Urinary bladder (tissue), 4 donors: ENCODE measurements at places on chromosomes 2 and 18.

DNA sequence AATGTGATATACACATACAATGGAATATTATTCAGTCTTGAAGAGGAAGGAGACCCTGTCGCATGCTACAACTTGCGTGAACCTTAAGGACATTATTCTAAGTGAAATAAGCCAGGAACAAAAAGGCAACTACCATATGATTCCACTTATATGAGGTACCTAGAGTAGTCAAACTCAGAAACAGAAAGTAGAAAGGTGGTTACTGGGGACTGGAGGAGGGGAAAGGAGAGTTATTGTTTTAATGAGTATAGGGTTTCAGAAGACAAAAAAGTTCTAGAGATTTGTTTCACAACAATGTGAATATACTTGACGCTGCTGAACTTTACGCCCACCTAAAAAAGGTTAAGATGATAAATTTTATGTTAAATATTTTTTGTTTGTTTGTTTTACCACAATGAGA lies 47.0 kb downstream of the CXCR4 start:
- DNase-seq, result no peak

DNA sequence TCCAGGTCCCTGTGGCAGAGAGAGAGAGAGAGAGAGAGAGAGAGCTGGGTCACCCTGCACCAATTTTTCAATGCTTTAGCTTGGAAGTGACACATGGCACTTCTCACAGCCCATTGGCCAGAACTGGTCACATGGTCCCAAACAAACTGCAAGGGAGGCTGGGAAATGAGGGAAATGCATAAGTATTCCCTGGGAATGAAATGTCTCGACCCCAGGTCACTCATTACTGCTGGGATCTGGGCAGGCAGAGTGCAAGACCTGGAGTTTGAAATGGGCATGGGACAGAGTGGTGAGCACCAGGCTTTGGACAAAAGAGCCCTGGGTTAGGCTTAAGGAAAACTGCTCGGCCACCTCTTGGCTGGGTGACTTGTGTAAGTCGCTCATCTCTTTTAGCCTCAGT lies 37.0 kb downstream of the SMAD7 start:
- DNase-seq, result no peak

DNA sequence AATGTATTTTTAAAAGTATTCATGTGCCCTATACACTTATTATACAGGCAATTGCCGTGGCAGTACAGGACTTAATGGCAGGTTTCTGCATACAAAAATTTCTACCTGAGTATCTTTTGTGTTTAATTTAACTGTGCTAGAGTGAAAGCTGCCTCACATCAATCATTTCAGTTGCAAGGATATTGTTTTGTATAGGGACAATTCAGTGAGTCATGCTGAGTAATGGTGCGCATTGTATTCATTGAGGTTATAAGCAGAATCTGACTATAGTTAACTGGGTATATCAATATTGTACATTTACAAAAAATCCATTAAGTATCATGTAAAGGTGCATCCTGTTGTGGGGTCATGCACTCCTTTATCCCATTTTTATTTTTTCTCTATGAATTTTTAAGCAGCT lies 121.5 kb downstream of the GCA start:
- DNase-seq, result no peak

GRCh38 chr2:240989451-240990265 lies 8.8 kb upstream of the SNED1 start:
- no peak for DNase-seq

DNA sequence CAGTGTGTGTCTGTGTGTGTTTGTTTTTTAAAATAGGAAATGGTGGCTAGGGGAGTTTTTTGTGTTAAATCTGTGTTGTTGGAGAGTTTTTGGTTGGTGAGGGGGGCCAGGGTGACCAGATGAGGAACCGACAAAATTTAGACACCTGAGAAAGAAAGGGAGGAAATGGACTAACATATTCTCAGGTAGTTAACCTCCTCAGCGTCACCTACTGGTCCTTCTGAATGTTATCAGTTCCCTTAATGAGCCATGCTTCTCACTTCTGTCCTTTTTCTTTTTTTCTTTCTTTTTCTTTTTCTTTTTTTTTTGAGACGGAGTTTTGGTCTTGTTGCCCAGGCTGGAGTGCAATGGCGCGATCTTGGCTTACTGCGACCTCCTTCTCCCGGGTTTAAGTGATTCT lies 107.0 kb downstream of the FMNL2 start:
- DNase-seq, result no peak

GRCh38 chr2:40384233-40384632 lies 67.7 kb downstream of the SLC8A1 start:
- DNase-seq, result no peak

DNA sequence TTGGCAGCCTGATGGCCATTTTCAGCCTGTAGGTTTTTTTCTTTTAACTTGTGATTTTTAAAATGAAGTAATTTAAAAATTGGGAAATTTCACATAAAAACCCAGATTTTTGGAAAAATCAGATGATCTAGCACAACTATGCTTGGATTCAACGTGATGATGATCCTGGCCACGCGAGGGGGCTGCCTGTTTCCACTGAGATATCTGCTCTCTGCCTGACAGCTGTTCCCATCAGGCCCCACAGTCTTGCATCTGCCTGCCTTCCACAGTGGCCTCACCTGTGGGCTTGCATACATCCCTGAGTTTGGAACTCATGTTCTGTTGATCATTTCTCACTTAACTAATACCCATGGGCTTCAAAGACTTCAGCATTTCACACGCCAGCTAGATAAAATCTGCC lies 92.1 kb upstream of the FZD5 start:
- DNase-seq, result no peak

GRCh38 chr2:234031207-234031606 lies 19.3 kb upstream of the SPP2 start:
- DNase-seq, result no peak

DNA sequence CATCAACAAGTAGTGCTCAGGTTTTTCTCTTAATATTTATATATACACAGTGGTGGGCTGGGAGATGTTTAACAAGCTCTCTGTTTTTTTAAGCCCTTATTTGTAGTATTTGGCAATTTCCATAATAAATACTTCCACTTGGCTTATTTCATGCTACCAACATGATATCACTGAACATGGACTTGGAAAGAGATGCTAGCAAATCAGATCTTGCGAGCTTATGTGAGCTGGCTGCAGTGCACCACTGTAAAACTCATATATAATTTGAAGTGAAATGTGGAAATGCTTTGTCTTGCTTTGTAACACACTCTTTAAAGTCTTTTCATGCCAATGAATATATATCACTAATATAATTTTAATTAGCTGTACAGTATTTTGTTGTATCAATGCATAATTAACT lies 155.7 kb downstream of the ALK start:
- no peak for DNase-seq

DNA sequence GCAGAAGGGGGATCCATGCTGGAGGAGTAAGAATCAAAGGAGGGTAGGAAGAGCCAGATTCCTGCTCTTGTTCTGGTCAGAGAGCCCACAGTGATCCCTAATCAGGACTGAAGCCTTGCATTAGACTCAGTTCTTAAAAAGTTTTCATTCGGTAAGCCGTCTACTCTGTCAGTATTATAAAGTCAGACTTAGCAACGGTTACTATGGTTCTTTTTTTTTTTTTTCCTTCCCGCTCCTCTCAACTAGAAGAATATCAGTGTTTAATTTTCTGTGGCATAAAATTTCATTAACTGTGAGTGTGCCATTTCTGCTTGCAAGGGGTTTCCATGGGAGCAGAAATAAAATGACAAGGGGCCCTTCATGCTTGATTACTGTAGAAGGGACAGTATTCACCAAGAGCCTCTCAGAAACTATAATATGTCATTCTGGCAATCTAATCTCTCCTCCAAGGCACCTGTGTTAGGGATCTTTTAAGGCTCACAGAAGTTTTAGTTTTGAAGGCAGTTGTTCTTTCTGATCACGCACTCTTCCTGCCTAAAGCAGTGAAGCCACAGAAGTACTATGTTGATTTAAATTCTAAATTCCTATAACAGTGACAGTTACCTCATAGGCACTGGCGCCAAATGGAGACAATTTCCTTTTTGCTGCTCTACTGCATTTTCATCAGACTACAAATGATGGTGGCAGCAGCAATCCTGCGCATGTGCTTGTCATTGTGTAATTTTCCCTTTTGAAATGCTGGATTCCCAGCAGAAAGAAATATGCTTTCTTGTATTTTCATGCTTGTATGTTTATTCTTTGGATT lies 57.0 kb downstream of the OSBPL6 start:
- DNase-seq, result no peak

GRCh38 chr2:19540739-19541525 lies 182.5 kb upstream of the OSR1 start:
- DNase-seq, result no peak

DNA sequence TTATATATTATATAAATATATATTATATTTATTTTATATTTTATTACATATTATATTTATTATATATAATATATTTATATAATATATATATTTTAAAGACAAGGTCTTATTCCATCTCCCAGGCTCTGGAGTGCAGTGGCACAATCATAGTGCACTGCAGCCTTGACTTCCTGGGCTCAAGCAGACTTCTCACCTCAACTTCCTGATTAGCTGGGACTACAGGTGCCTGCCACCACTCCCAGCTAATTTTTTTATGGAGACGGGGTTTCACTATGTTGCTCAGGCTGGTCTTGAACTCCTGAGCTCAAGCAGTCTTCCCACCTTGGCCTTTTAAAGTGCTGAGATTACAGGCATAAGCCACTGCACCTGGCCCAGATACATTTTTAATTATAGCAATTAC lies 110.0 kb downstream of the PHLPP1 start:
- DNase-seq, result no peak

- DNase-seq, result no peak
Measured at GRCh38 chr2:40451918-40452605, at the start of gene SLC8A1. TSS of gene SLC8A1 (minus strand) at chr2:40452090.

DNA sequence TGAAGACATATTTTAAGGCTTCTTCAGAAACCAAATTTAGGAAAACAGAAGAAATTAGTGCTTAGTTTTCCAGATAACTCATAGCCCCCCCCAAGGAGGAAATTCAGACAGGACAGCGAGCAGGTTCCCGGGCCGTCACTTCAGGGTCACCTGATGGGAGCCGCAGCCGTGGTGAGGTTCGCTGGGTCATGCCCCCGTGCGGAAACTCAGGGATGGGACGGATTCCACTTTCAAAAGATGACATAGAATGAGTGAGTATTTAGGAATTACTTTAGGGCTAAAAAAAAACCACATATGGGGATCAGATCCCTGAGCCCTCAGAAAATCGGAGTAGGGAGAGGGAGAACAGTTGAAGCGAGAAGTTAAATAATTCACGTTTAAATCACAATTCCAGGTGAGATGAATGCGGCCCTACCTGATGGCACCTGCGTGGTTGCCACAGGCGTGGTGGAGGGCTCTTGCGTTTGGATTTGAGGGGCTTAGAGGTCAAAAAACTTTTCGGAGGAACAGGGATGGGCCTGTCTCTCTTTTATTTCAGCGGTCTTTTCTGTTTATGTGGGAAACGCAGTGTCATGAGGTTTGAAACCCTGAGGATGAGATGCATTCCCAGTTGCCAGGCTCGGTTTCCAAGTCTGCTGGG lies 114.4 kb downstream of the NFATC1 start:
- no peak for DNase-seq

- no peak for DNase-seq
Measured at GRCh38 chr2:51027442-51027841, 4.5 kb downstream of the NRXN1 start.

DNA sequence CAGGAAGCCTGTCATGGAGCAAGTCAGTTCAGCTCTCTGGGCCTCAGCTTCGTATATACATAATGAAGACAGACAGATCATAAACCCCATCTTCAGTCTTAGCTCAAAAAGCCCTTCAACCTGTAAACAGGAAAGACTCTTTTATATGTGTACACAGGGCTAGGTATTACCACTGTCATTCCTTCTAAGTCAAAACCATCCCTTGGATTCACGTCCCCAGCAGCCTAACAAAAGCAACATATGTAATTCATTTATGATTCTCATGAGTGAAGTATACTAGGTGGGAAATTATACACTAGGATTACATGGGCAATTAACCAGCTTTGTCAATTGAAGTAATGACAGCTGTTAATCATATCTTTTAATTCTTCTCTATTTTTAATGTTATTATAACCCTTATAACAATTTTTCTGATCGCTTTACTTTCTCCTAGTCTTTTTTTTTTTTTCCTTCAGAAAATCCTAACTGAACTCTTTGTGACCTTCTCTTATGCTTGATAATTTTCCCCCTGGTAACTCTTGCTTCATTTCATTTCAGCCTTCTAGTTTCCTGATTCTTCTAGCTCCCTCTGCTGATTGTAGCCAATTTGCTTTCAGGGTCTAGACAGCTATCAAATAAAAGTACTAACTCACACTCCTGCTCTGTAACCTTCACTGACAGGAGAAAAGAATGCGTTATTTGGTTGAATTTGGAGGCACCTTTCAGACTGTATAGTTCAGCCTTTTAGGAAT lies 99.7 kb downstream of the RBM43 start:
- peak; percentile 40 for DNase-seq

- DNase-seq, result no peak
Measured at GRCh38 chr2:96159084-96159830, 14.0 kb upstream of the DUSP2 start.

GRCh38 chr2:134370655-134371445 lies 117.0 kb downstream of the MGAT5 start:
- DNase-seq, result no peak

DNA sequence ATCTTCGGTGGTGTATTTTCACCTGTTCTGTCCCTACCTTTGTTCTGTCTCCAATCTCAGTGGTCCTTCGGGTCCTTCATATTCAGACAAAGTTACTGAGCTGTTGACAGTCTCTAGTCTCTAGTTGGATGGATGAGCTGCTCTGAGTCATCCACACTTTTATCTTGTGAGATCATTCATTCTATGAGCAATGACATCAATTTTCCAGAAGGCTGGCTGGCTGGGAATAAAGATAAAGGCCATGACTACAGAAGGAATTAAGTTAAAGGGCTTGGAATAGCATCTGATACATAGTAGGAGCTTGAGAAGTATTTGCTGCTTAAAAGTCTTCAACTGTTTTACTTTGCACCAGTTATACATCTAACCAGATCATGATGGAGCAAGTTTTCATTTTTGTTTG lies 43.1 kb upstream of the SLC39A10 start:
- DNase-seq, result no peak

- no peak for DNase-seq
Measured at GRCh38 chr18:53771664-53772063, 452.8 kb downstream of the MBD2 start.

GRCh38 chr2:101205521-101206479 lies 46.9 kb upstream of the CNOT11 start:
- peak; percentile 54 for DNase-seq

GRCh38 chr2:241773511-241774418 lies 2.9 kb upstream of the GAL3ST2 start:
- DNase-seq, result no peak

- DNase-seq, result no peak
Measured at GRCh38 chr2:170714381-170715061, 616 bp upstream of the SP5 start.

GRCh38 chr2:232761301-232761907 lies 15.0 kb downstream of the KCNJ13 start:
- peak; percentile 6 for DNase-seq

GRCh38 chr2:215914054-215914776 lies 99.1 kb downstream of the MREG start:
- no peak for DNase-seq

- no peak for DNase-seq
Measured at GRCh38 chr2:1503471-1504310, 90.4 kb downstream of the TPO start.
